ENCODE measurements at places on chromosomes 11 and 22. TPM values are rescaled to one million over a fixed set of nuclear protein-coding genes. Genes with fewer than 3 reads are reported as not detected.

DNA sequence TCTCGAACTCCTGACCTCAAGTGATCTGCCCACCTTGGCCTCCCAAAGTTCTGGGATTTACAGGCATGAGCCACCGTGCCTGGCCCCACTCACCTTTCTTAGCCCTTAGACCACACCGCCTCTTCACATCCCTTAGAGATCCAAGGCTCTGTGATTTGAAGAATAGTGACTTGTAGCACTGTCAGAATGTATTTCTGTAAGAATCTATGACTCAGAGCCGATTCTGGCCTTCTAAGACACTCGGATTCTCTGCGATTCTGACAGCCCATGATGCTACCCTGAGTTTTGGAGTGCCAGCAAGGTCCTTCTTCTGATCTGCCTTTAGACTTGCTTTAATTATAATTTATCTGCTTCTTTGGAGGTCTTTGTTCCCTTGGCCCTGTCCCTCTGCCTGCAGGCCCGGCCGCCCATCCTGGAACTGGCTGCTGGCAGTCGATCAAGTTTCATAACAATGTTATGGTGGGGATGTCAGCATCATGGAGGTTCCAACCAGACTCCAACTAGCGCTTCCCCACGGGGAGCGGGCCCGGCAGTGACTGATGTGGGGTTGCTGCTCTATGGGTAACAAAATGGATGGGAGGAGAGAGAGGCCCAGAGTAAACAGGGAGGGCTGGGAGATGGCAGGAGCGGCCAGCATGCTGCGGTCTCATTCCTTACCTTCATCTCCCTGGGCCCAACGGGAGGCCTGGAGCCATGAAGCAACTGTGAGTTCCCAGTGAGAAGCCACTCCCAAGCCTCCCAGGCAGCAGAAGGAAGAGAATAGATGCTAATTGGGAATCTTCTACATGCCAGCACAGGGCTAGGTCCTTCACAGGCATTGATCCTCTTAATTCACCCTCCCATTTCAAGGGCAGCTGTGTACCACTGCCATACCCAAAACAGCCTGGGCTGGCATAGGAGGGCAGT, 55.7 kb upstream of the RASD2 start:
- DNase-seq = no peak

DNA sequence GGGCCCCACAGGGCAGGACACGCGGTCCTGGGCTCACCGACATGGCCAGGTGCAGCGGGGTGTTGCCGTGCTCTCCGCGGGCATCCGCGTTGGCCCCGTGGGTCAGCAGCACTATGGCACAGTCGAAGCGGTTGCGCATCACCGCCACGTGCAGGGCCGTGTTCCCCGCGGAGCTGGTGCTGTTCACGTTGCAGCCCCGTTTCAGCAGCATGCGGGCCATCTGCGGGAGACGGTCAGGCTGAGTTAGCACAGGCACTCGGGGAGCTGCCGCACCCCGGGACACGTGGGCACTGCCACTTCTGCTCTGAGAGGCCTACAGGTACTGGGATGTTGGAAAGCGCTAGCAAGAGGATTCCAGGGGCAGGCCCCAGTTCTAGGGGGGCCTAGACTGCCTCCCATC, 22.3 kb upstream of the BAIAP2L2 start:
- no peak for DNase-seq

- no peak for DNase-seq
Measured at GRCh38 chr22:45843986-45844385, 133.0 kb downstream of the WNT7B start.

GRCh38 chr11:70729949-70730348, 331.6 kb downstream of the CTTN start:
- DNase-seq = no peak

- DNase-seq = no peak
Measured at GRCh38 chr11:108609682-108610081, 16.1 kb upstream of the EXPH5 start.

- DNase-seq = no peak
Measured at GRCh38 chr11:117345039-117345438, 17.4 kb downstream of the CEP164 start.

GRCh38 chr22:24517446-24517845, 22.3 kb downstream of the UPB1 start:
- no peak for DNase-seq

DNA sequence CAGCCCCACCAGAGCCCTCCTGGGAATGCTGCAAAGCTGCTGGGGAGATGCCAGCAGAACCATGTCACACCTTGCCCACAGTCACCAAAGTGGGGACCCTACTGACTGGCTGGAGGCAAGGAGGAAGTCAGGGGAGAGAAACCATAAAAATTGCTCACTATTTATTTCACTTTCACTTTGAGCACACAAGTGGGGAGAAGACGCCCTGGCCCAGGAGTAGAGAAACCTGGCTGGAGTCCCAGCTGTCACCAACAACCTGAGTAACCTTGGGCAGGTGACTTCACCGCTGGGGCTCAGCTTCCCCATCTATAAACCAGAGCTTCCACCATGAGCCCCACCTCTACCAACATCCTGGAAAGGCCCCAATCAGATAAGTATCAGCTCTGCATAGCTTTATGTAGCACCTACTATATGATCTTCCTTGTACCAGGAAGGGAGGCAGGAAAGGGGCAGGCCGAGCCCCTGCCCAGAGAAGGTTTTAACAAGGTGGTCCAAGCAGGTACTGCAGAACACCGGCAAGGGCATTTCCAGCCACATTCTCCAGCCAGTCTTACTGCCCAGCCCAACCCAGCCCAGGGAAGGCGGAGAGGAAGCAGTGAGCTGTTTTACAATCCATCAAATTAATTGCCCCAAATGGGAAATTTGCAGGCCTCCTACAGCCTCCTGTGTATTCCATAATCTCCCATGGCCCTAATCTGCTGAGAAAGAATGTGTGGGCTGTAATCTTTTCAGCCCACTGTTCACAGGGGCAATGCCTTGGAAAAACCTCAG, 27.6 kb downstream of the PLEKHA7 start:
- DNase-seq = peak; percentile 84

DNA sequence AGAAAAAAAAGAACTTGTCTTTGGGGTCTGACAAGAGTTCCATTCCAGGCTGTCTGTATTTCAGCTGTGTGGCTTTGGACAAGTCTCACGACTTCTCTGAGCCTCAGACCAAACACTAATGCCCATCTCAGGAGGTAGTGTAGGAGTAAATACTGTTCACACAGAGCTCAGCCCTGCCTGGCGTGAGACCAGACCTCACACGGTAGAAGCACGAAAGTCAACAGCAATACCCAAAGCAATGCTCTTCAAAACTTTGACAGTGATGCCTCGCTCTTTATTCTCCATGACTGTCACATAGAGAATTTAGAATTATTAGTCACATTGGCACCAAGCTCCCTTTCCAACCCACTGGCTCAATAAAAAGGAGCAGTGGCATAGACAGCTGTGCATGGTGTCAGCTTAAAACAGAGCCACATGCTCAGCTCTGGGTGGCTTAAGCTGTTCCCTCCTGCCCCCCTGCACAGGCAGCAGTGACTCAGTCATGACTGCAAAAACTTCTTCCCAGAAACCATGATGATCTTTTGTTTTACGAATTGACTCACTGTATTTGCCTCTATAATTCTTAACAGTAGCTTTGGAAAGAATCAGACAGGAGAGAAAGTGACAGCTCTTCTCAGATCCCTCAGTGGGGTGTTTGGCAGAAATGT, 74.0 kb upstream of the PHF21B start:
- DNase-seq = peak; percentile 49

DNA sequence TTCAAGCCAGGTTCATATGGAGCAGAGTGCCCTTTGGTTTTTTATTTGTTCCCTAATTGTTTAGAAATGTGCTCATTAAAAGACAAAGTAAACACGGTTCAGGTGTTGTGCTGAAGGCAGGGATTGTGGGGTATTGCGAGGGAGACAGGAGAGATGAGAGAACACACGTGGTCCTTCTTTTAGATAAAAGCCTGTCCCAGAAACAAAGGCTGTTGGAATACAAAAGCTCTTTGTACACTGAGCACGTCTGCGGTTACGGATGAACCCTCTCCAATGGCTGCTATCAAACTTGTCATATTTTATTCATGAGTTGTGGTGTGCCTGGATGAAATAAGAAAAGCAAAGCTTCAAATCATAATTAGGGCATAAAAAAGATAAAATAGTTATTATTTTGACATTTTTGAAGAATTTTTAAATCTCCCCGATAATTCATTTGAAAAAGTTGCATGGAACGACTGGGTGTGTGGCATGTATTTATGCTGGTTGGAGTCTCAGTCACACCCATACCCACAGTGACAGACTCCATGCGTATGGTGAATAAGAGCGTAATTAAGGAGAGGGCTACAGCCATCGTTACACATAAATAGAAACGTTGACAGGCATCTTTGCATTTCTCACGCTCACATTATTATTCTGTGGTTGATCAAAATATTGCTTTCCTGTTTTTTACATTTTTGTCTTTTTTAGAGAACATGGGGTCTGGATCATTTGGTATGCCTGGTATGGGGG, 92.9 kb downstream of the NELL1 start:
- no peak for DNase-seq

GRCh38 chr11:16434036-16434435, 77.7 kb upstream of the SOX6 start:
- no peak for DNase-seq

DNA sequence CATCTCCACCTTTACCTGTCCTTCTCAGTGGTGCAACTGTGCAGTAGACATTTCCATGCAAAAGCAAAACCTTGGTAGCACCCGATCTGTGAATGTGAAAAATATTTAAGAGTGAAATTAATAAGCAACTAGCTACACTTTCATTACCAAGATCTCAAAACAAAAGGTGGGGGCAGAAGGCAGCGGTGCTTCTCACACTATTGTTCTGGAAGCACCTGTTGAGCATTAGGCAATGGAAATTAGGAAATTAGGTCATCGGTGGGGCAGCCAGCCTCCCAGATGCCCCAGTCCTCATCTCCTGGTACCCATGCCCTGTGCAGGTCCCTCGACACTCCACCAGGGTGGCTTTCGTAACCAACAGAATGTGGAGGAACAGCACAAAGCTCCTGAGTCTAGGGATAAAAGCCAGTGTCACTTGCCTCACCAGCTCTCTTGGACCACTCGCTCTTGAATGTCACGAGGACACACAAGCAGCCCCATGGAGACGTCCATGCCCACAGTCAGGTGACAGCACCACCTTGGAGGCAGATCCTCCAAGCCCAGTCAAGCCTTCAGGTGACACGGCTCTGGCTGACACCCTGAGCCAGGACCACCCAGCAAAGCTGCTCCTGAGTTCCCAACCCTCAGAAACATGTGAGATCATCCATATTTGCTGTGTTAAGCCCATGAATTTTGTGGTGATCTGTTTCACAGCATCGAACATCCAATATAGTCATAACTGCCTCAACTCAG, 3.3 kb downstream of the LTO1 start:
- no peak for DNase-seq

- no peak for DNase-seq
Measured at GRCh38 chr22:41050883-41051282, 41.5 kb upstream of the EP300 start.

DNA sequence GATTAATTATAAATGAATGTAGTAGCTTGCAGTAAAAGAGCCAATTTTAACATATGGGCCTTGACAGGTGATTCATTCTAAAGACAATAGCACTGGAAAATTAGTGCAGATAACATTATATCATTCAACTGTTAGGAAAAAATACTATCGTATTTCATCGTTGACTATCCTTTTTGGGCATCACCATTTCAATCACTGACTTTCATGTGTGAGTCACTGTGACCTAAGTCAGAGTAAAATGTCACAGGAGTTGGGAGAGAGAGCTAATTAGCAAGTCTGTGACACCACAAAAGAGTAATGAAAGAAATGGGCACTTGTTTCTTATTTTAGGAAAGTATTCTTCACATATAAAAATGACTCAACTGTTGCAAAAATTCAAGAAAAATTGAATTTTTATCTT, 253.8 kb upstream of the CNTN5 start:
- DNase-seq = no peak

- DNase-seq = no peak
Measured at GRCh38 chr11:65297026-65297672, 17.5 kb upstream of the CDC42EP2 start.

GRCh38 chr11:93525601-93526345, 17.4 kb downstream of the SMCO4 start:
- no peak for DNase-seq

DNA sequence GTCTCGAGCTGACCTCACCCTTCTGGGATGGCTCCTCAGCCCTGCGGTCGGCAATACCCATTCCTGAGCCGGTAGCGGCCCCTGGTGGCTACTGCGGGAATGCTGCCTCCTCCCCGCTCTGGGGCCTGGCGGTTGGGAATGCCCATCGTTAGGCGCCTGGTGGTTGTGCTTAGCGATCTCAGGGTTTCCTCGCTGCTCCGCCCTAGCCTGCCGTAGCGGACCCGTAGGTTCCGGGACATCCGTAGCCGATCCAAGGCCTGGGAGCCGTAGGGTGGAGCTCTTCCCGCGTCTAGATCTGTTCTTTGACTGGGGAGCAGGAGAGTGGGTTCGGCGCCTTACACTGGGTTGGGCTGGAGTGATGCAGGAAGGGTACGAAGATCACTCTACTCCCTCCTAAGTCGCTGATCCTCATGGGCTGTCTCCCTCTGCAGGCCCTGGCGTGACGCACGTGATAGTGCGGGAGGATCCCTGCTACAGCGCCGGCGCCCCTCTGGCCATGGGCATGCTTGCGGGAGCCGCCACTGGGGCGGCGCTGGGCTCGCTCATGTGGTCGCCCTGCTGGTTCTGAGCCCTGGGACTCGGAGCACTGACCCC, 14.8 kb downstream of the PLEKHB1 start:
- peak; percentile 87 for DNase-seq

DNA sequence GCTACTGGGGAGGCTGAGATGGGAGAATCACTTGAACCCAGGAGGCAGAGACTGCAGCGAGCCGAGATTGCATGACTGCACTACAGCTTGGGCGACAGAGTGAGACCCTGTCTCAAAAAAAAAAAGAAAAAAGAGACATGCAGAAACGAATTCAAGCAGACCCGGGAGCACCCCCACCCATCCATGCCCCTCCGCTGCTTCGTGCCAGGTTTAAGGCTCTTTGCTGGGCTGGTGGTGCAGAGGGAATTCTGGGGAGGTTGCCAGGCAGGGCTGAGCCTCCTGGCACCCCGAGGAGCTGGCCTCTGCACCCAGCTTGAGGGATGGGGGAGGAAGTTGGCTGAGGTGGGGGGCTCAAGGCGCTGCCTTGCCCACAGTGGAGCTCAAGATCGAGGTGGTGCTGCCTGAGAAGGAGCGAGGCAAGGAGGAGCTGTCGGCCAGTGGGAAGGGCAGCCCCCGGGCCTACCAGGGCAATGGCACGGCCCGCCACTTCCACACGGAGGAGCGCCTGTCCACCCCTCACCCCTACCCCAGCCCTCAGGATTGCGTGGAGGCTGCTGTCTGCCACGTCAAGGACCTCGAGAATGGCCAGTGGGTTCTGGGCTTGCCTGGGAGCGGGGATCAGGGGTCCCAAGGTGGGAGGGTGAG, 6.0 kb downstream of the AIFM3 start:
- DNase-seq = no peak

The OR4D9 gene
- not detected for total RNA-seq

The FAM111B gene
- total RNA-seq = 18.3 TPM

The OR8A1 gene
- not detected for total RNA-seq

The C1QTNF4 gene
- 0.18 TPM for total RNA-seq

The CHID1 gene
- total RNA-seq = 72.0 TPM

The ANGPTL5 gene
- total RNA-seq = not detected

The UBQLNL gene
- 0.25 TPM for total RNA-seq

The BIRC3 gene
- total RNA-seq = 102 TPM

The OR10D3 gene
- not detected for total RNA-seq

The TTLL1 gene
- total RNA-seq = 4.2 TPM

The KCNQ1 gene
- total RNA-seq = 9.5 TPM

The PGM2L1 gene
- total RNA-seq = 5.9 TPM

The CDC42BPG gene
- 0.31 TPM for total RNA-seq

The FGF19 gene
- total RNA-seq = not detected
